Stimulated activated CD4-positive, alpha-beta T cell treated with anti-CD3 and anti-CD28 coated beads, TNF-alpha, amount 100 ng/mL, for 24 hours (primary cell): ENCODE measurements at places on chromosomes 5 and 9.

DNA sequence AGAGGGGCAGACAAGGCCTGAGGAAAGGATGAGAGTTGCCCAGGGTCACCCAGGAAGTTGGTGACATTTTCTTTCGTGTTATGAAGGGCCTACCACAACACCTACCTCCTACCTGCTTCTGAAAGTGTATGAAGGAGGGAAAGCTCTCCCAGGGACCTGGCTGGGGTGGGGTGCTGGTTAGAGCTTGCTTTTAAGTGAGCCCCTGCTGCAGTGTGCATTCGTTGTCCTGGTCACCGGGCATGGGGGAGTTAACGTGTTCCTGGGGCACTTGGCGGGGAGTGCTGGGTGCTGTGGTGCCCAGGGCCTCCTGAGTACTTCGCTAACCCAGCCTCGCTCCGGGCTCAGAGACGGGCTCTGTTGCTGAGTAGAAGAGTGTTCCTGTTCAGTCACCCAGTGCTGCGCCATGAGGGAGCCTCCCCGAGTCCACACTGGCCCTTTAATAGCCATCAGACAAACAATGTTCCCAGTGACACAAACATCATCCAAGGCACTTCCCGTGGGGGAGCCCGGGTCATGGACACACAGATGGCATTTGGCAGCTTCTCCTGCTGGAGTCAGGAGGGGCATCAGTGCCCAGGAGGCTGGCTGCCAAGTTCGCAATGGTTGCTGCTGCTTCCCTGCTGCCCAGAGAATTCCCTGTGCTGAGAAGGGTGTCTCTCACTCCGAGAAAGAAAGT lies 85.7 kb downstream of the AMBP start:
- DNase-seq = no peak

DNA sequence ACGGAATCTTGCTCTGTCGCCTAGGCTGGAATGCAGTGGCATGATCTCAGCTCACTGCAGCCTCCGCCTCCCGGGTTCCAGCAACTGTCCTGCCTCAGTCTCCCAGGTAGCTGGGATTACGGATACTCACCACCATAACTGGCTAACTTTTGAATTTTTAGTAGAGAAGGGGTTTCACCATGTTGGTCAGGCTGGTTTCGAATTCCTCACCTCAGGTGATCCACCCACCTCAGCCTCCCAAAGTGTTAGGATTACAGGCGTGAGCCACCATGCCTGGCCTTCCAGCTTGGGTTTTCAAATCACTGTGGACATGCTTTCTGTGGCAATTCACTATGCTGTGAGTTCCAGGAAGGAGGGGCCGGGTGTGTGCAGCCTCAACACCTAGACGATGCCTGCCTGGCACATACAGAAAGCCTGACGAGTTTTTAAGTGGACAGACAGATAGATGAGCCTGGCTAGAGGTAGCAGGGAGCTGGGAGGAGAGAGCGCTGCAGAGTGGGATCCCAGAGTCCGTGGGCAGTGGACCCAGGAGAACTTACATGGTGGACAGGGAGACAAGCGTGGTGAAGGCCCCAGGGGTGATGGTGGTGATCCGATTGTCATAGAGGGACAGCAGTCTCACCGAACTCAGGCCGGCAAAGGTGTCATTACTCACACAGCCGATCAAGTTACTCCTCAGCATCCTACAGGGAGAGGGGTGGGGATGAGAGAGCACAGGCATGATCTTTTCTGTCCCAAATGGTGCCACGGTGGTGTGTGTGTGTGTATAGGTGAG lies 173.4 kb upstream of the PANK3 start:
- DNase-seq = no peak

DNA sequence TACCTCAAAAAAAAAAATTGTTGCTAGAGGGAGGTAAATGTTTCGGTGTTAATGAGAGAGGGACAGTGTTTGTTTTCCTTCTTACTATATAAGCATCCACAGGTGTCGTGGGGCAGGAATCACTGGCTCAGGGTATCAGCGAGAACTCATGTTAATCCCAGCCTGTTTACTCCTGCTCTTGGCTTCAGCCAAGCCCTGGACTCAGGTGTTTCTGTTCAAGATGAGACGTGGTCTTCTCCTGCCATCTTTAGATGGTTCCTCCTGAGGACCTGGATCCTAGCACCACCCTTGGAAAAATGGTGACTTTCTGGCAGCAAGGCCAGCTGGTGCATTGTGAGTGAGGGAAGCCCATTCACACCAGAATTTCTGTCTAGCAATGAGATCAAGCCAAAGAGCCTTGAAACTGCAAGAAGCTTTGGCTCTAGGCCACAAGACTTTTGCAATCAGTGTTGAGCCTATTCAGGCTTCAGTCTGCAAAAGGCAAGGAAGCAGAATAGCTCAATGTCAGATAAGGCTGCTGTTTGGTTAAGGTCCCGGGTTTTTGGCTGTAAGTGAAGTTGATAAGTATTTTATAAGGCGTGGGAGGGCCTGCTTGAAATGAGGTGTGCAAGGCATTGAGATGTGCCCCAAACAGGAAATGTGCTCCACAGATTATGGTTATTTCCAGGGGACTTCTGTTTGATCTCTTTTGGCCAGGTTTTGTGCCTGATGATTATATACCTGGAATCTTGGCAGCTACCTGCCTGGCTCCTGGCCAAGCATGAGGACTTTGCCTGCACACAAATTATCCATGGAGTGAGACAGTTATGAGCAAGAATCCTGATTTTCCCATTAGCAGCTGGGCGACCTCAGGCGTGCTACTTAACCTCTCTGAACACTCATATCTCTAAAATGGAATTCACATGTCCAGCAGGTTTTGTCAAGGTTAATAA lies 99.8 kb downstream of the TENT4A start:
- no peak for DNase-seq

- DNase-seq = no peak
Observed at GRCh38 chr9:86201474-86202337, 57.8 kb downstream of the C9orf153 start.

- no peak for DNase-seq
Observed at GRCh38 chr9:8604201-8604600, 804.6 kb upstream of the DMAC1 start.
